ENCODE measurements at places on chromosomes 13 and 19.

GRCh38 chr13:60759499-60759898, 362.5 kb downstream of the TDRD3 start:
- DNase-seq, result peak; percentile 60

GRCh38 chr19:46979126-46980105, 40.2 kb upstream of the NPAS1 start:
- no peak for DNase-seq

DNA sequence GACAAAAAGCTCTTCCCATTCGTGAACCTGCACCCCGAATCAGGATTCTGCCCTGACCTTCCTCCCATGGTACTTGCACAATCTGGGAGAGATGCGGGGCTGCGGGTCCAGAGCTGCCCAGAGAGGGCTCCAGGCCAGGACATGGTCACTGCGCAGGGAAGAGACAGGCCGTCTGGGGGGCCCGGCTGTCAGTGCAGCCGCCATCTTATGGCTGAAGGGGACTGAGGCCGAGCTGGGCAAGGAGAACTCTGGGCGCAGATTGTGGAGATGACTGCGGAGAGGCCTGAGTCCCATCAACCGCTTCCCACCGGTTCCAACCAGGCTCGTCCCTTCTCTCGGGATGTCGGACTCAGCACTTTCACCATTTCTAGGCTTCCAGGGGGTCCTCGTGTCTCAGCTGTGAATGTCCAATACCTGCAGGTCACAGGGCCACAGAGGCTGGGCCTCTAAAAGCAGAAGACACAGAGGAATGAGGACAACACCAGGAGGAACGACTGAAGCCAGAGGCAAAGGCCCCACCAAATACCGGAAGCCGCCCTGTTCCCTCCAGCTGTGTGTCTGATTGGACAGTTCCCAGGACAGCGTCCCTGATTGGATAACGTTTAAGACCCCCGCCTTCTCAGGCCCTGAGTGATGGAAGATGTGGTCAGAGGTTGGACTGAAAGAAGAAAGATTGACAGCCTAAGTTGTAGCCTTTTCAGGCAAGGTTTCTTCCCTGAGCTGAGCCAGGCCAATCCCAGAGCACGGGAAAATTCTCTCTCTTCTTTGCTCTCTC, 117.1 kb upstream of the ZNF91 start:
- no peak for DNase-seq

GRCh38 chr13:65378943-65379519, 1851.1 kb downstream of the PCDH9 start:
- DNase-seq, result no peak

DNA sequence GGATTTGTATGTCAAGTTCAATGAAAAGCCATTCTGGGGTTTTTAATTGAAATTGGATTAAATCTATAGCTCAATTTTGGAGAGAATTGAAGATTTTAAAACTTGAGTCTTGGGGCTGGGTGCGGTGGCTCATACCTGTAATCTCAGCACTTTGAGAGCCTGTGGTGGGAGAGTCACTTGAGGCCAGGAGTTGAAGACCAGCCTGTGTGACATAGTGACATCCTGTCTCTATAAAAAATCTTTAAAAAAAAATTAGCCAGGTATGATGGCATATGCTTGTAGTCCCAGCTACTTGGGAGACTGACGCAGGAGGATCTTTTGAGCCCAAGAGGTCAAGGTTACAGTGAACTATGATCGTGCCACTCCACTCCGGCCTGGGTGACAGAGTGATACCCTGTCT, 41.2 kb downstream of the VAV1 start:
- no peak for DNase-seq

DNA sequence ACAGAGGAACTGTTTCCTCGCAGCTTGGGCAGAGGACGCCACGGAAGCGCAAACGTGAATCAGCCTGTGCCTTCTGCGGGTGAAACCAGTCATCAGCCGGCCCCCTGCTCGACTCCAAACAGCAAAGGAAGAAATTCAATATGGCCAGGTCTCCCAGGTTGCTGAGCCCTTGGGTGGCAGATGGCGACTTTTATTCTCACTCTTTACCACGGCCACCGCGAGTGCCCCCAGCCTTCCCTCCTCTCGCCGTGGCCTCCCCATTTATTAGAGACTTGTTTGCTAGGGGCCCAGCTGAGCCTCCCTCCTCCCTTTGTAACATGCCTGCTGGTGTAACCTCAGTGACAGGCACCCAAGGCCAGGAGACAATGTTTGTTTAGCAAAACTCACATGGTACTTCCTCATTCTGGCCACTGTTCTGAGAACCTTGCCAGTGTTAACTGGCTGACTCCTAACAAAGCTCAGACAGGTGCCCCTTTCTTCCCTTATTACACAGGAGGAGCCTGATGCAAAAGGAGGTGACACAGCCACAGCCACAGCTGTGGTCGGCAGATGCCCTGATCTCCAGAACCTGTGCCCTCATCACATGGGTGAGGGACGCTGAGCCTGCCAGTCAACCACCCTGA, 5.8 kb downstream of the RAB20 start:
- DNase-seq, result peak; percentile 80

DNA sequence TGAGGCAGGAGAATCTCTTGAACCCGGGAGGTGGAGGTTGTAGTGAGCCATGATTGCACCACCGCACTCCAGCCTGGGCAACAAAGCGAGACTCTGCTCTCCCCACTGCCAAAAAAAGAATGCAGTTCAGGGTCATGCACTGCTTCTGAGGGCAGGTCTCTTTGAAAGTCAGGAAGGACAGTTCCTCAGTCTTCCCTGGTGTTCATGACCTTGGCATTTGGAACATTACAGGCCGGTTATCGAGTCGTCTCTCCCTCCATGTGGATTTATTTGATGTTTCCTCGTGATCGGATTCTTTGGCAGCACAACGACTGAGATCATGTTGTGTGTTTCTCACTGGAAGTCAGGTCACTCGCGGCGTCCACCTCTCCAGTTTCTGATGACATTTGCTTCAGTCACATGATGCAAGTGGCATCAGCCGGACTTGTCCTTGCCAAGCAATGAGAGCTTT, 17.2 kb downstream of the FGF21 start:
- peak; percentile 97 for DNase-seq

GRCh38 chr13:46817838-46818476, 21.0 kb upstream of the ESD start:
- DNase-seq, result no peak
